Stimulated activated CD8-positive, alpha-beta memory T cell treated with anti-CD3 and anti-CD28 coated beads, Interleukin-4, amount 100 ng/mL, for 1 hour (primary cell): ENCODE measurements at places on chromosomes 5 and 9.

GRCh38 chr9:116160676-116161571 is 7.3 kb downstream of the PAPPA start:
- no peak for DNase-seq

DNA sequence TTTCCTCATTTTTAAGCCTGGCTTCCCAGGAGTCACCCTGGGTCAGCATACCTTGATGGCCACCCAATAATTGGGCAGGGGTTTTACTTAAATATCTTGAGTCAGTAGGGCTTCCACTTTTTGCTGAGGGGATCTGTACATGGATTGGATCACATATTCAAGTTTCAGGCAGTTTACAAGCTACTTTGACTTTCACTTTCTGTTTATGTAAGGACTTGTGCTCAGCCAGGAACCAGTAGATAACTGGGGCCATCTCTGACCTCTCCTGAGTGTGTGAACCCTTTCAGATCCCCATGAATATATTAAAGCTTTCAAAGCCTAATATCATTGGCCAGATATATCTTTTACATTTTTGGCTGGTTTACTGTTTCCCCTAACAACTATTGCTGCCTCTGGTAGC is 45.1 kb downstream of the SLCO6A1 start:
- no peak for DNase-seq

DNA sequence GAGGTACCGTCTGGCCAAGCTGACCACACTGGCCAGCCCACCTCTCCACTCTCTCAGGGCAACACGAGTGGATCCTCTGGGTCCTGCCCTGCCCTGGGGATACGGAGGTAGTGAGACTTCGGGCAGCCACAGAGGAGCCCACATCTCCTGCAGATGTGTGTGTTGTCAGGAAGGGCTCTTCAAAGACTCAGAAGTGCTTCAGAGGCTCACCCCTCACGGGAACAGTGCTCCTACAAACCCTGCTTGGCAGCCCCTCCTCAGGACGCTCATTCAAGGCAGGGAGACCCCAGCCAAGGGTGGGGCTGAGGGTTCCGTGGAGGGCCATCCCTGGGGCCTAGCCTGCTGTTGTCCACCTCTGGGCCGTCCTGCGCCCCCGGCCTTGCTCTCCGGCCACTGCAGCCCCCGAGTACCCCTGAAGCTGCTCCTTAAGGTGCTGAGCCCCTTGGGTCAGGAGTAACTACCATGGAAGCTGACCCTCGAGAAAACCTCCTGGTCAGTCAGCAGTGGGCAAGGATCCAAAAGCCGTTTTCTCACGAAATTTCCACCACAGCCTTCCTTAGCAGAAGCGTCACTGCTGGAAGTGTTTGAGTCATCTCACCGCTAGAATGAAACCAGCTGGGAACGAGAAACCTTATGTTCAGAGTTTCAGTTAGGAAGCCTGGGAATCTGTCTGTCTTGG is 23.2 kb upstream of the LRRC14B start:
- DNase-seq = no peak

GRCh38 chr5:42612750-42613366 is 143.8 kb upstream of the CCDC152 start:
- DNase-seq = no peak

- no peak for DNase-seq
These were observed 137.0 kb upstream of the ACOT12 start for GRCh38 chr5:81530919-81531318.

- DNase-seq = no peak
These were observed 75.4 kb upstream of the IL7R start for GRCh38 chr5:35781181-35781790.

GRCh38 chr5:136018814-136019783 is 9.7 kb upstream of the TGFBI start:
- DNase-seq = no peak

DNA sequence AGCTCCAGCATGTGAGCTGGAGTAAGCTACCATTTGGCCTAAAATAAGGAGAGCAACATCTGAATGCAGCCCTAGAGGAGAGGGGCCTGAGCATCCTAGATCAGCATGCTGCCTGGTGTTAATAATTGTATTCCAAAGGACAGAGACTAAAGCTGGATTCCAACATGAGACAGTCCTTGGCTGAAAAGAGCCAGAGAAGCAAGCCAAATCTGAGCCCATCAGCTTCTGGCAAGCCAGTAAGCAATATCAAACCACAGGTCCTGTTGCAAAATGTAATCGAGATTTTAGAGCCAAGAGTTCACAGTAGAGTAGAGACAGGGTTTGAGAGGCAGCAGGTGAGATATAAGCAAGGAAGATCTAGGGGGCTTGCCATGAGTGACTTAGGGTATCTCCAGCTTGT is 42.3 kb upstream of the DMAC1 start:
- no peak for DNase-seq

- no peak for DNase-seq
These were observed 228.2 kb upstream of the KLF4 start for GRCh38 chr9:107717529-107718314.

DNA sequence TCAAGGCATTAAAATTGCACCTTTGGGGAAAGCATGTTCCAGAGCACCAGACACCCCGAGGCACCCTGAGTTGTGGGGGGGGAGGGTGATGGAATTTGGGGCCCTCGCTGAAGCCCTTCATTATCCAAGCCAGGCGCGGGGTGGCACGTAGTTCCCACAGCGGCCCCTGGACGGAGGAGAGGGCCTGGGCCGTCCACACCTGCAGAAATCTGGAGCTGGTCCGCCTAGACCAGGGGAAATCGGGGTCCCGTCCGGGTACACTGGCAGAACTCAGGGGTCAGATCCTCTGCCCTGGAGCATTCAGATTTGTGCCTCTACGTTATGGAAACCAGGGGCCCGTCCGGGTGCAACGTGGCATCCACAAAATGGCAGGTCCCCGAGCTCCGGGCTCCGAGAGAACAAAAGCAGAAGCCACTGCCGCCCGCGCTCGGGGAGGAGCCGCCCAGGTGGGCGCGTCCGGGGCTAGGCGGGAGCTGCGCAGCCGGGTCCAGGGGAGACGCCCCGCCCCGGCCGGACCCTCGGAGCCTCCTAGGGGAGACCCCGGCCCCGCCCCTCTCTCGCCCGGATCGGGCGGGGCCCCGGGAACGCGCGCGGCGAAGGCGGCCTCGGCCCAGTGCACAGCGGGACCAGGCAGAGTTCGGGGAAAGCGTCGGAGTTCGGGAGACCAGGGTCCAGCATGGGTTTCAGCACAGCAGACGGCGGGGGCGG is at the start of gene PLEKHG4B:
TSS of gene PLEKHG4B (plus strand) at position 613 of the 708 bp plus-strand sequence. CDS start at position 677, 64 bp downstream.
- no peak for DNase-seq

DNA sequence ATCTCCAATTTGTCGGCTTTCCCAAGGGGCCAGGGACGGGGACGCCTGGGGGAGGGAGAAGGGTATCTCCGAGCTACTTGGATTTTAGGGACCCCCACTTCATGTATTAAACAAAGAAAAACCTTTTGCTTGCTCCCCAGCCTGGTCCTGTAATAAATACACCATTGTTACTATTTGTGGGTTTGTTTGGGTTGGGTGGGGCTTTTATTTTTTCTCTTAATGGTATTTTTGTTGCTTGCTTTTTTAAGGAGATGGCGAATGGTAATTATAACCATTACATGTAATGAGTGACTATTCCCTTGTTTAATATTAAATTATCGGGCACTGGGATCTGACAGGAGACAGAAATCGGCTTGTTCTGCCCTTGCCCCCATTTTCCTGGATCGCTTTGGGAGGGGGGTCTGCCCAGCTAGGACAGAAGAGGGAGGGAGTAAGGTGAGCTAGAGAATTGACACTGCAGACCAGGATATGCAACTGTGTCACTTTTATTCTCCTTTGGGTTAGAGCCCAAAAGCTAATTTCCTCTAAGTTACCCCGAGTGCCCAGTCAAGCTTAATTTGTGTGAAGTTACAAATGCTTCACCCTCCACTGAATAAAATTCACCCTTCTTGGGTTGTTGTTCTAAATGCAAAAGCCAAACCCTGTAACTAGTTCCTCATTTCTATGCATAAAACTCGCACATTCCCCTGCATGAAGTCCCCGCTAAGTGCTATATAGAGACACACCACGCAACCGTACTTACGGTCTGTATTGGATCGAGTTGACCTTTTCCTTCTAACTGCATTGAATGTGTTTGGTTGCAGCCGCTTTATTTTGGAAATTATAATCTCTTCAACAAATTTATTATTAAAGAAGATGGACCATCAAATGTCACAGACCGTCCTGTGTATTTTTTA is 1.6 kb upstream of the ZNF608 start:
- DNase-seq = no peak

GRCh38 chr9:125110464-125110863 is 32.9 kb downstream of the SCAI start:
- no peak for DNase-seq

DNA sequence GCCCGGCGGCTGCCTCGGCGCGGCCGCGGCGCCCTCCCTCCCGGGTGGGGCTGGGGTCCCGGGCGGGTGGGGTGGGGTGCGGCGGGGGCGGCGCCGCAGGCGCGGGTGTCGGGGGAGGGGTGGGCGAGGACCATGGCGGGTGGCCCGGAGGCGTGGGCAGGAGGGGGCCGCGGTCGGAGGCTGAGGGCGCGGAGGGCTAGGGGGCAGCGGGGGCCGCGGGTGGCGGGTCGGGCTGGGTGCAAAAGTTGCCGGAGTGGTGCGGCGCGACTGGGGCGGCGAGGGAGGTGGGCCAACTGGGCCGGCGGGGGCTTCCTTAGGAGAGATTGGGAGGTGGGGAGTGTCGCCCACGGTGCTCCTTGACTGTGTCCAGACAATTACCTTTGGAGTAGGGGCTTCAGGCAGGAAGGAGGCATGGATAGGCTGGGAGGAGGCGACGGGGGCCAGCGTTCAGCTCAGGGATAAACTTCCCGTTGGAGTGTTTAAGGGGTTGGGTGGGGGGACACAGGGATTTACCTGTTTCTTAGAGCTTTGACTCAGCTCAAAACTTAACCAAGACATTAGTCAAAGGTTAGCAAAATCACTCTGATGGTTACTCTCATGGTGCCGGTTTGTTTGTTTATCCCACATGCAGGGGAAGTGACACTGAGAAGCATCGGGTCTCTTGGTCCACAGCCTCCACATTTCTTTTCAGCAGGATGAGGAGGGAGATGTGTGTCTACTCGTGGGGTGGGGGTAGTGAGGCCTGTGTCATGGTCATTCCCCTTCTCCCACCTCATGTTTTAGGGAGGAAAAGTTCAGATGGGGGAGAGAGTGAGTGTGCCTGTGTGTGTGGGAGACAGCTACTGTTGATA is 859 bp downstream of the CSNK1G3 start:
- no peak for DNase-seq

- no peak for DNase-seq
These were observed 206.2 kb upstream of the SGCD start for GRCh38 chr5:156120777-156121176.

DNA sequence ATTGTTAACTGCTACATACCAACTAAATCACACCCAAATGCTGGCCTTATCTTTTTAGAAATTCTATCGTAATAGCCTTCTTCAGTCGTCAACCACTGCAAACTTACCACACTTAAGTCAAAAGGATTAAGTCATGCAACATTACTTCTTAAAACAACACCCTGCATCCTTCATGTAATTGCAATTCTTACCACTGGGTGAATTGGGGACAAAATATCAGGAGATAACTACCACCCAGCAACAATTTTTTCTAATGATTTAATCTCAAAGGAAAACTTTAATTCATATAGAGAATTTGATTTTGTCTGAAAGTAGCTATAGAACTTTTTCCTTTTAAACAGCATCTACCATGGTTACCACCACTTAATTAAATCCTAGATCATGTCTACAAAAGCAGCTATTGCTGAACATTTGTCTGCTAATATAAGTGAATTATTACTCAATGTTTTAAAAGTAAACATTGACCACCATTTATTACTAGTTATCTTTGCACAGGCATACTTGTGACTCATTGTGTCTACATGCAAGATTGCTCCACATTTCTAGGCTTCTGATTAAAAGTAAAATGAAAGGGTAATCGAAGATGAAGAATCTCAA is 10.5 kb downstream of the MLLT3 start:
- no peak for DNase-seq

- DNase-seq = no peak
These were observed 8.2 kb downstream of the ZBTB43 start for GRCh38 chr9:126813072-126813471.

DNA sequence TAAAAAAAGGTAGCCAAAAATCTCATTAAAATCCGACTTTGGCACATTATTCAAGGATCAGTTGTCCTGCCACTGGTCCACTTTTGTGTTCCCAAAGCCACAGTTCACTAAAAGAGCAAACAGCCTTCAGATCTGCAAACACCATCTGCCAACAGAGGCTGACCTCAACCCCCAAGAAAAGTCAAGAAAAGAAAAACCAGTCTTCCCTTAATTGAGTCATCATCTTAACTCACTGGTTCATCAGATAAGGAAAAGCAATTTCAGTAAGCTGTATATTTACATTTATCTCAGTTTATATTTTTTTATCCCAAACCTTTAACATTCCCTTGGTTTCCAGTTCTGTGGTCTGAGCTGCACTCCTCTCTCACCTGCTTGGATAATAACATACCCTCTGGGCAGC is 21.2 kb downstream of the RASEF start:
- no peak for DNase-seq

DNA sequence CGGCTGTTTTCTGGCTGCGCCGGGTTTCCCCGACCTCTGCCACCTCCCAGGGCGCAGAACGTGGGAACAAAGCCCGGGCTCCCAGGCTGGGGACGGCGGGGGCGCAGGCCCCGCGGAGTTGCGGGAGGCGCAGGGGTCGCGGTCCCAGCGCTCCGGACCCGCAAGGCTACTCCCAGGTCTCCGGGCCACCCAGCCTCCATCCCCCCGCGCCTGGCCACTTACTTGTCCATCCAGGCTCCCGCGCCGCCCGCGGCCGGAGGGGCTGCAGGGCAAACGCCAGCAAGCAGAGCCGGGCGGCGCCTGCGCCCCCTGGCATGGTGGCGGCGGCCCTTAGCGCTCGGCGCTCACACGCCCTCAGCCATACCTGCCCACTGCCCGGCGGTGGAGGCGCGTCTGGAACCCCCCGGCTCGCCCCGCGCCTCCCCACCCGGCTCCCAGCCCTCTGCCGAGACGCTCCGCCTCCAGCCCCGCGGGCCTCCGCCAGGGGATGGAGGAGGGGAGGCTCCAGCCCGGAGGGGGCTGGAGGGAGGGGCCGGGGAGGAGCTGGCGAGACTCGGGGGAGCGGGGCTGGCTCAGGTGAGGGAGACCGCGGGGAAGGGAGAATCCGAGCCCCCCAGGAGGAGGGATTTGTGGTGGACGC is at the start of gene ADAM19:
TSS of gene ADAM19 (minus strand) at position 395 of the 640 bp plus-strand sequence. CDS start at position 316, 79 bp downstream.
- no peak for DNase-seq

DNA sequence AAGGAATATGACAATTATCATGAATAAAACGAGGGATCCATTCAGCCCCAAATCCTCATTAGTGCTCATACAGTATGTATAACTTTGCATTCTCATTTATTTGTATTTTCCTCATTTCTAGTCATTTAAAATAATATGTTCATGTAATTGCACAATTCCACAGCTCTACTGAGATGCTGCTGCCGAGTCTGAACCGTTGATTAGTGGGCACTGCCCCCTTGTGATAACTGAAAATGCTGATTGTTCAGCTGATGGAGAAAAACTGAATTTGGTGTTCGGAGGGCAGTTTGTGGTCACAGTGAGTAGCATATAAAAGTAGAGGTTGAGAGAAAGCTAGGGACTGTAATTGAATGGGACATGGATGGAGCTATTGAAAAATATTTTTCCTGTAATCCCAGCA is 12.2 kb upstream of the GPR151 start:
- DNase-seq = no peak

DNA sequence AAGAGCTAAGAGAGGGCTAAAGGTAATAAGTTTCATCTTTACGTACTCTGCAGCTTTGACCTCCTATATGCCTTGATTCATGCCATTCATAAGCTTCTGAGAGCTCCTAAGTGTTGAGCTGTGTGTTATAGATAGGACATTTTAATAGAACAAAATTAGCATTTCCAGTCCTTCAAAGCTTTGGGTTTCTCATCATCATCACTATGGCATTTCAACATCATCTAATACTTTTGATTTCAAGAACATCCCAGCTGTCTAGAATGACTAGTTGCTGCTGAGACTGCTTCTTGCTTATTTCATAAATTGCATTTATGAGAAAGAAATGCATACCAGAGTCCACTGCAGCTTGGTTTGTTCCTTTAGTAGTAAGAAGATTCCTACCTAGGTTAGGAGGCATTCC is 201.7 kb downstream of the SGCD start:
- DNase-seq = no peak
